ENCODE measurements at places on chromosomes 16 and 17. TPM values are rescaled to one million over a fixed set of nuclear protein-coding genes. Genes with fewer than 3 reads are reported as not detected.

DNA sequence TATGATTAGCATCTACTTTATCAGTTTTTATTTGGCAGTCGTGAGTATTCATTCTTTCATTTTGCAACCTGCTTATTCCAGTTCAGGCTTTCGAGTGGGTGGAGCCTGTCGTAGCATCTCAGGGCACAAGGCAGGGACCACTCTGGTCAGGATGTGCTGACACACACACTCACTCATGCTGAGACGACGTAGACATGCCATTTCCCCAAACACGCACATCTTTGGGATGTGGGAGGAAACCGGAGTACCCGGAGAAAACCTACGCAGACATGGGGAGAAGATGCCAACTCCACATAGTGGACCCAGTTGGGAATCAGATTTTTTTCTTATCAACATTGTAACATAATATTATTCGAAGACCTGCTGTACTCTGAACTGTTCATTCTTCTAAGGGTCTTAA, 756.5 kb upstream of the RBFOX1 start:
- no peak overlapping the region for H3K27ac ChIP-seq
- H3K4me1 ChIP-seq: no peaks in the 10 kb centered on the region
- H3K4me3 ChIP-seq: no peak overlapping the region
- no peak for DNase-seq
- no peaks in the 10 kb centered on the region for H3K27me3 ChIP-seq
- no peaks in the 10 kb centered on the region for H3K36me3 ChIP-seq

DNA sequence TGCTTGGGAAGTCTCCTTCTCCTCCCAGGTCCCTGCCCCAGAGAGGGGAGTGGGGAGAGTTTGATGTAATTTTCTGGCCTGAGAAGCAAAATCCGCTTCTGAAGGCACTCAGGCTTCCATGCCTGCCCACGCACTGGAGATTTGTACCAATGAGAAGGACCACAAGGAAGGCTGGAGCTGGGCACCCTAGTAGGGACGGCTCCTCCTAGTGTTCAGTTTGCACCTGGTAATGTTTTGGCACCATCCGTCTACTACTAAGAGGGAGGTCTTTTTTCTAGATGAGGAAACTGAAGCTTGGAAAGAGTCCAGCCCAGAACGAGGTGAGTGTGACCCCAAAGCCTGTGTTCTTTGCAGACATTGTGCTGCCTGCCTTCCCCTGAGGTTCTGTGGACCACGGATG, 83.6 kb upstream of the NLRP1 start:
- H3K27me3 ChIP-seq: peaks cover 11% of the 10 kb centered on the region
- no peak overlapping the region for H3K27ac ChIP-seq

DNA sequence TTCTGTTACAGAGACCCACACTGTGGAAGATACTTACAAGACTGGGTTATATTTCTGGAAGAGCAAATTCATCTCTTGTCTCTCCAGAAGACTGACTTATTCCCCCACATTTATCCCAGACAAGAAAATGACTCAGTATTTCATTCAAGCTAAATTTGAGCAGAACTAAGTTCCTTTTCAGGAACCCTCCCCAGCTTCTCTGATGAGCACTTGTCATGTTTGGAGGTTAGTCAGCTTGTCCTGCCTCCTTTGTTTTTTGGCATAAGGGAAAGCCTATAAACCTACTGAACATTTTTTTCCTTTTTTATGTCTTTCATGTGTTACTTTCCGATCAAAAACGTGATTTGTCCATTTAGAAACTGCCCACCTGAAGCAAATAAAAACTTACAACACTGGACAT, 198.0 kb downstream of the C16orf95 start:
- no peak overlapping the region for H3K27ac ChIP-seq
- no peaks in the 10 kb centered on the region for H3K36me3 ChIP-seq
- no peak for DNase-seq
- no peaks in the 10 kb centered on the region for H3K27me3 ChIP-seq
- H3K4me3 ChIP-seq: no peak overlapping the region

- peak overlapping the region; percentile 92 for H3K4me3 ChIP-seq
- peak; percentile 63 for DNase-seq
- no peaks in the 10 kb centered on the region for H3K36me3 ChIP-seq
- H3K4me1 ChIP-seq: peaks cover 80% of the 10 kb centered on the region
- H3K27me3 ChIP-seq: no peaks in the 10 kb centered on the region
Observed at GRCh38 chr17:40320756-40321523, 12.0 kb downstream of the RARA start.

GRCh38 chr16:20726661-20727060, 15.0 kb downstream of the THUMPD1 start:
- no peaks in the 10 kb centered on the region for H3K36me3 ChIP-seq
- H3K27ac ChIP-seq: no peak overlapping the region

- DNase-seq: no peak
- no peak overlapping the region for H3K27ac ChIP-seq
- H3K36me3 ChIP-seq: no peaks in the 10 kb centered on the region
- H3K4me1 ChIP-seq: peaks cover 25% of the 10 kb centered on the region
- H3K4me3 ChIP-seq: no peak overlapping the region
Observed at GRCh38 chr16:14198572-14198971, 127.5 kb downstream of the MRTFB start.

DNA sequence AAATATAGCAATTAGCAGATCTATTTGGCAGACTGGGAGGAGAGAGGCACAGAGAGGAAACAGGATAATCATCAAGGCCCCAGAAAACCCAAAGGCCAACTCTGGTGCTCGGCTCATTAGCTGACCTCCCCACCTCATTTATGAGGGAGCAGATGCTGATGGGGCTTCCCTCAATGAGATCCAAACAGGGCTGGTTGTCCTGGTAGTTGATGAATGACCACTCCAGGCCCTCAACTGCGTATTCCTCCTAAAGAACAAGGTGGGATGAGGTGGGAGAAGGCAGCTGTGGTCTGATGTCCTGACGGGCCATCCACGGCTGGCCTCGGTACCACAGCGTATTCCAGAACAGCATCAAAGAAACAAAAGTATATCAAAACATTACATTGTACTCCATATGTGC, 20.8 kb downstream of the ZNHIT3 start:
- no peaks in the 10 kb centered on the region for H3K4me1 ChIP-seq
- H3K36me3 ChIP-seq: peaks cover 4% of the 10 kb centered on the region
- no peak overlapping the region for H3K27ac ChIP-seq
- H3K4me3 ChIP-seq: no peak overlapping the region
- no peaks in the 10 kb centered on the region for H3K27me3 ChIP-seq

DNA sequence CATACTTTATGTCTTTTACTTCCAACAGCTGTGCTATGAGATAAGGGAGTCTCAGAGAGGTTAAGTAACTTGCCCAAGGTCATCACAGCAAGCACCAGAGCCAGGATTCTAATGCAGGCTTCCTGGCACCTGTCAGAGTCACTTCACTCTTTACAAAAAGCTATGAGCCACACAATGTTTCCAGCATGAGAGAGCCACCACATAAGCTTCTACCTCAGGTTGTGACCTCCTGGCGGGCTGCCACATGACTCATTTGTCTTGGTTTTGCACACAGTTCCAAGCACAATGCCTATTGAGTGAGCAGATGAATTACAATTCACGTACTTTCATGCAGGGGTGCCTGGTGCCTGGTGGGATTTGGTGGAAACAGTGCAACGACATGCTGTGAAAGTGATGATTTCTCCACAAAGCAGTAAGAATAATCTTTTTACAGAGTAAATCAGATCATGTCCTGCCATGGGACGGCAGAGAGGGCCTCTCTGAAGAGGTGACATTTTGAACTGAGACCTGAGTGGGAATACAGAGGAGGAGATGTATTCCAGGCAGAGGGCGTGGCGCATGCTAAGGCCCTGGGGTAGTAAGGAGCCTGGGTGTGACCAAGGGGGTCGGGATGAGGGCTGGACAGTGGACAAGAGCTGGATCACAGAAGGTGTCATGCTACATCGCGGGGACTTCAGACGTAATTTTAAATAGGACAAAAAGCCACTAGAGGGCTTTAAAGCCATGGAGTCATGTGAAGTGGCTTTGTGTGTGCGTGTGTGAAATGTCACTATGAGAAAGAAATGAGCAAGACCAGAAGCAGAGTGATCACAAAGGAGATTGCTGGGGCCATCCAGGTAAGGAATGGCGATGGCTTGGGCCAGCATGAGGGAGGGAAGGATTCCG, 53.4 kb downstream of the CACNG3 start:
- H3K27ac ChIP-seq: no peak overlapping the region
- H3K36me3 ChIP-seq: no peaks in the 10 kb centered on the region
- no peak for DNase-seq
- no peaks in the 10 kb centered on the region for H3K4me1 ChIP-seq

DNA sequence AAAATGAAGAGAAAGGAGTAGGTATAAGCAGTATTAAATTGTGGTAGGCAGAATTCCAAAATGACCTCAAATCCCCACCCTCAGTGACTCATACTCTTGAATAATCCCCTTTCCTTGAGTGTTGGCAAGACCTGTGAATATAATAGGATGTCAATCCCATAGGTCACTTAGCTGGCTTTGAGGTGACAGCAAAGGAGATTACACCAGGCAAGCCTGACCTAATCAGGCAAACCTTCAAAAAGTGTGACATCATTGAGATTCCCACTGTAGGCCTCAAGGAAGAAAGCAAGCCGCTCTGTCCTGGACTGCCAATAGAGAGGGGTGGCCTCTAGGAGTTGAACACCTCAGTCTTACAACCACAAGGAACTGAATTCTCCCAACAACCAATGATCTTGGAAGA, 535.2 kb downstream of the RBFOX1 start:
- no peak overlapping the region for H3K4me3 ChIP-seq
- H3K27me3 ChIP-seq: no peaks in the 10 kb centered on the region
- H3K4me1 ChIP-seq: no peaks in the 10 kb centered on the region
- no peaks in the 10 kb centered on the region for H3K36me3 ChIP-seq
- no peak for DNase-seq

GRCh38 chr16:56742030-56742984, 12.4 kb downstream of the NUP93 start:
- no peak overlapping the region for H3K4me3 ChIP-seq
- no peak for DNase-seq
- H3K4me1 ChIP-seq: no peaks in the 10 kb centered on the region
- no peaks in the 10 kb centered on the region for H3K36me3 ChIP-seq
- no peak overlapping the region for H3K27ac ChIP-seq

GRCh38 chr17:43962479-43962878, 8.7 kb upstream of the PYY start:
- no peak for DNase-seq
- H3K36me3 ChIP-seq: no peaks in the 10 kb centered on the region
- no peaks in the 10 kb centered on the region for H3K27me3 ChIP-seq

DNA sequence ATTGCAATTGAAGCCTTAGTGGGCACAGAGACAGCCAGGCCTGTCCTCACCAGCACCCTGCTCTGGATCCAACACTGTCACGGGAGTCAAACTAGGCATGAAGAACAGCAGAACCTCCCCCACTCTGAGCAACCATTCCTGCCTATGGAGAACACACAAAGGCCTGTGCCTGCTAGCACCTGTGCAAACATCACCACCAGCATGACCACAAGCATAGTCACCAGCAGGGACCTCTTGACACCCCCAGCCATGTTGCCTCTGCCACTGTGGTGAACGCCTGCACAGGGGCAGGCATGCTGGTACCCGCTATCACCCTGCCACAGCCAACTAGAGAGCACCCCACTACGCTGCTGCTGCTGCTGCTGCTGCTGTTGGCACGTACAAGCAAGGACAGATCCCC, 51.7 kb downstream of the CMC2 start:
- H3K4me1 ChIP-seq: no peaks in the 10 kb centered on the region
- no peak for DNase-seq
- no peak overlapping the region for H3K4me3 ChIP-seq
- H3K27ac ChIP-seq: no peak overlapping the region
- H3K27me3 ChIP-seq: no peaks in the 10 kb centered on the region
- H3K36me3 ChIP-seq: no peaks in the 10 kb centered on the region

GRCh38 chr17:37081287-37081686, 132.5 kb downstream of the AATF start:
- no peak for DNase-seq
- no peak overlapping the region for H3K4me3 ChIP-seq
- no peak overlapping the region for H3K27ac ChIP-seq
- no peaks in the 10 kb centered on the region for H3K36me3 ChIP-seq
- H3K27me3 ChIP-seq: no peaks in the 10 kb centered on the region

DNA sequence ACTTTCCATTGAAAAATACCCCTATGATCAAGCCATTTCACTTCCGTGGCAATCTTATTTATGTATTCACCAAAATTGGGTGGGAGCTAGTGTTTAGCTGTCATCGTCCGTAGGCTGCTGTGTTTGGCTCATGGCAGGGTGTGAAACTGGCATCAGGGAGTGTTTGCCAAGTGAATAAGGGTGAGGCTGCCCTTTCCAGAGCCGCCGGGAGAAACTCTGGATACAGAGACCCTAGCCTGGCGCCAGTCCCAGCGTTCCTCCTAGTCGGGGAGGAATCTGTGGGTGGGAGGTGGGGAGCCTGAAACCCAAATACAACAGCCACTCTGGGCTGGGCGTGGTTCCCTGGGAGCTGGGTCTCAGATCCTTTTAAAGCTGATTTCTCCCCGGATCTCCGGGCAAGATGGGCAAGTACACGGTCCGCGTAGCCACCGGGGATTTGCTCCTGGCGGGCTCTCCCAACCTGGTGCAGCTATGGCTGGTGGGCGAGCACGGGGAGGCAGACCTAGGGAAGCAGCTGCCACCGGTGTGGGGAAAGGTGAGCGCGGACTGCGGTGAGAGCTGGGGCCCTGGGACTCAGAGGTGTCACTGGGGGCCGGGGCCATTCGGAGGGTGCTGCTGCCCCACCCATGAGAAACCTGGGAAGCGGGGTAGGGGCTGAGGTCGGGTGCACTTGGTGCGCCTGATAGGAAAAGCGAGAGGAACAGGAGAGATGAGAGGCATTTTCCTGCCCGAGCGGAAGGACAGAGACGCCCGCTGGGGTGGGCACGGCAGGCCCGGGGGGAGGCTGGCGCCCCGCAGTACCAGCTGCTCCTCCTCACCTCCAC, 62.1 kb upstream of the TEKT1 start:
- H3K27ac ChIP-seq: no peak overlapping the region
- H3K36me3 ChIP-seq: no peaks in the 10 kb centered on the region
- DNase-seq: no peak
- no peak overlapping the region for H3K4me3 ChIP-seq
- peaks cover 8% of the 10 kb centered on the region for H3K27me3 ChIP-seq

DNA sequence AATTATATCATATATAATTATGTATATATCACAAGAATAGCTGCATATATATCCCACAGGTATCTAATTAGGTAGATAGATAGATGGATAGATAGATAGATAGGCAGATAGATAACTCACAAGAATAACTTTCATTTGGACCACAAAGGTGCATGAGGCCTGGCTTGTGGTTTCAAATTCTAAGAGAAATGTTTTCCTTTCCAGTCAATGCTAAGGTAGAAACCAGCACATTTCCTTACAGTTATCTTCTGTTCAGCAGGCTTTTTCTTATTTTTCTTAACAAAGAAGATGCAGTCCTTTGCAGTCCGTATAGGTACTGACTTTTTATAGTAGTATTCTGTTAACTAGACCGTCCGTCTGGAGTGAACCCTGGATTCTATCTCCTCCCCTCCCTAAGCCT, 152.9 kb upstream of the ANKFN1 start:
- no peak overlapping the region for H3K27ac ChIP-seq
- no peaks in the 10 kb centered on the region for H3K27me3 ChIP-seq
- no peak overlapping the region for H3K4me3 ChIP-seq
- no peaks in the 10 kb centered on the region for H3K4me1 ChIP-seq
- no peaks in the 10 kb centered on the region for H3K36me3 ChIP-seq

GRCh38 chr17:4859816-4860625, 26.9 kb downstream of the MINK1 start:
- no peak overlapping the region for H3K4me3 ChIP-seq
- H3K4me1 ChIP-seq: no peaks in the 10 kb centered on the region
- no peaks in the 10 kb centered on the region for H3K36me3 ChIP-seq
- H3K27ac ChIP-seq: no peak overlapping the region

GRCh38 chr17:16944334-16945135, 27.4 kb downstream of the TNFRSF13B start:
- no peak overlapping the region for H3K27ac ChIP-seq
- H3K27me3 ChIP-seq: no peaks in the 10 kb centered on the region

UMOD gene
- not detected for total RNA-seq

TOM1L1 gene
- not detected for total RNA-seq

ABCA6 gene
- total RNA-seq: 0.20 TPM
